ENCODE measurements at places on chromosomes 2 and 18.

GRCh38 chr2:149145314-149146295, 107.1 kb downstream of the LYPD6B start:
- DNase-seq = no peak

DNA sequence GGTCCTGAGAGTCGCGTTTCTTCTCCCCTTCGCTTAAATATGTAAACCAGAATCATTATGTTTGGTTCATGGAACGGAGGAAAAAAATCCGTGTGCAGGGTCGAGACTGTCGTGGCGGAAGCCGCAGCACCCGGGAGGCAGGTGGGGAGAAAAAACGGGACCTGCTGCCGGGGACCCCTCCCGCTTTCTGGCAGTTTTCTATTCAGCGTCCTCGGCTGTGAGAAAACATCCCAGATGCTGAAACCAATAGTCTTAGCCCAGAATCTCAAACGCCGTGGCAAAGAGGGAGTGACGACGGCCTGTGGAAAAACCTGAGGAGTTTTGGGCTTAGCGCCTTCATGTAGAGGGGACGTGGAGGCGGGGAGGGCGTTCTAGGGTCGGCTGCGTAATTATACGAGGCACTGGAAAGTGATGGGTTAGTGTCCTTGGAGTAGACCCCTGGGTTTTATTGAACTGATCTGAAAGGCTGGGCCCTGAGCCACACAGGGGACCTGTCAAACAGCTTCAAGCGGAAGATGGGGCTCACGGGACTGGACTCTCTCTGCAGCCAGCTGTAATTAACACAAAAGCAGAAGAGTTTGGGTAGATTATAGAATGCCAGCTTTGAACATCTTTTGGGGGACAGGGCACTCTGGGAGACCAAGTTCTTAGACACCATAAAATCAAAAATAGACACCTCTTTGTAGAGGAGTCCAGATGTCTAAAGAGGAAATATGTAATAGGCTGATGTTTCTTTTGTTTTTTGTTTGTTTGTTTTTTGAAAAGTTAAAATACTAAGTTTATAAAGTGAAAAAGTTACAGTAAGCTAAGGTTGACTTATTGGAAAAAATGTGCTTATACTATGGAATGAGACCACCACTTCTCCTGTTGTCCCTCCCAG, 834 bp upstream of the BUB1 start:
- DNase-seq = peak; percentile 9

GRCh38 chr2:191756761-191757160, 78.8 kb downstream of the NABP1 start:
- DNase-seq = no peak

GRCh38 chr2:159863526-159864160, 65.6 kb upstream of the CD302 start:
- no peak for DNase-seq

GRCh38 chr18:48297139-48297538, 112.0 kb downstream of the ZBTB7C start:
- DNase-seq = no peak

- DNase-seq = no peak
These were observed 130.6 kb downstream of the ZEB2 start for GRCh38 chr2:144389151-144389929.

DNA sequence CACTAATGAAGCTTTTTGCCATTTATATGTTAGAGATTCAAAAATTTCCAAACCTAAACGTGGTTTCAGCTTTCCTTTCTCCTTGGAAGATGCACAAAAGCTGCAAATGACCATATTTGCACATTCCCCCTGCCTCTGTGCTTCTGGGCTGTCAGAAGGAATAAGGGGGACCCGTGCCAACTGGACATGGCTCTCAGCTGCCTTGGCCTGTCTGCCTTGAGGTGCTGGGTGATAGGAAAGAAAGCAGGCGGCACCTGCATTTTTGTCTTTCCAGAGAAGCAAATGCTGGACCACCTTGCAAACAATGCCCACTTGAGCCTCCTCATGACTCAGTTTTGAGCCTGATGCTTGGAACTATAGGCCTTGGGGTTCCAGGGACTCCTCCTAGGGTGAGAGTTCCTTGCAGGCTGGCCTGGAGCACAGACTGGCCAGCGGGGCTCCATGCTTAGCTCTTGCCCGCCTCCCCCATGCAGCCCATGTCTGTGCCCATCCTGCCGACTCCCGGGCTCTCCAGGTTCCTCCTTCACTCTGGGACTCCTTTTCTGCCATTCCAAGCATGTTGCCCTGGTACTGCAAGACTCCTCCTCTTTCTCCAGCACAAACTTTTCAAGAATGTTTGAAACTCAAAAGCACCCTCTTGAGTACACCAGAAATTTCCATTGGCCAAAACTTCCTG, 109.0 kb upstream of the EPAS1 start:
- no peak for DNase-seq

- no peak for DNase-seq
These were observed 389.1 kb downstream of the NYAP2 start for GRCh38 chr2:225788571-225789094.

GRCh38 chr2:5695654-5696403, 3.6 kb downstream of the SOX11 start:
- DNase-seq = no peak

GRCh38 chr2:130740671-130741070, 11.8 kb downstream of the GPR148 start:
- DNase-seq = no peak

- DNase-seq = no peak
These were observed 86.5 kb downstream of the LIPG start for GRCh38 chr18:49648326-49648725.

DNA sequence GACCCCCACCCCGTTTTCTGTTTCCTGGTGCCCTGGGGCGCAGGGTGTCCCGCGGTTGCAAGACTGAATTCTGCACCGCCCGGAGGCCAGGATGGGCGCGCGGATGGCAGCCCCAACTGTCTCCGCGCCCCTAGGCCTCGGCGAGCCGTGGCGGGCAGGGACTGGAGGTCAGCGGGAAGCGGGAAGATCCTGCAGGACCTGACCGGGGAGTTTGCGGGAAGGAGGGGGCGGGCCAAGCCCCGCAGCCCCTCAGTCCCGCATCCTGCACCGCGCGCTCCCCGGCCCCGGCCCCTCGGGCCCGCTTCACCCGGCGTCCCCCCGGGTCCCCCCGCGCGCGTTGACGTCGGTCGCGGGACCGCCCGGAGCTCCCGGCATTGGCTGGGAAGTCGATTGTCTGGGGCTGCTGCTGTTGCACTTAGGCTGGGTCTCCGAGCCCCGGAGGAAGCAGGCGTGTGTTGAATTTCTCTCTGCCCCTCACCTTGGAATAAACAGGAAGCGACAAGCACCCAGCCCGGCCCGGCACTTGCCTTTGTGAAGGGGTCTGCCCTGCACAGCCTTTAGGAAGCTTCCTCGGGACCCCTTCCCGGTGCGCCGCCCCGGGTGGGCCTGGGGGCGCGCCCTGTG, at the start of gene LDLRAD4:
LDLRAD4 (plus strand) TSS at position 393 of the 624 bp plus-strand sequence.
- DNase-seq = peak; percentile 25

DNA sequence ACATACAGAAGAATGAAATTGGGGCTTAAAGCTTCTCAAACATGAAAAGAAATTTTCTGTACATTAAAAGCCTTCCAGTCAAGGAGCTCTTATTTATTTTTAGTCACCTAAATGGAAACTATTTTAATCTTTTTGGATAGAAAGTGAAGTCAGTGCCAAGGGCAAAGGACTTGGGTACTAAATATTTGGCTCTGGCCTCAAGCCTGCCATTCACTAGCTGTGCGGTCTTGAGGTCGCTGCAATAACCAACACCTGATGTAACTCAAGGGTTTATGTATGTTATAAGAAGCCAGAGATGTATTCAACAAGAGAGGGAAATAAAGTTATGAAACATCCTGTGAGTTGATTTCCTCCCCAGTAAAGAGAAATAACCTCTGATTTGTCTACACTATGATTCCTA, 49.5 kb upstream of the LRATD1 start:
- no peak for DNase-seq

GRCh38 chr2:175575346-175576258, 394.1 kb upstream of the ATP5MC3 start:
- no peak for DNase-seq

GRCh38 chr2:128345436-128346165, 26.9 kb upstream of the HS6ST1 start:
- no peak for DNase-seq

GRCh38 chr2:42614838-42615237, 46.4 kb downstream of the MTA3 start:
- DNase-seq = no peak

DNA sequence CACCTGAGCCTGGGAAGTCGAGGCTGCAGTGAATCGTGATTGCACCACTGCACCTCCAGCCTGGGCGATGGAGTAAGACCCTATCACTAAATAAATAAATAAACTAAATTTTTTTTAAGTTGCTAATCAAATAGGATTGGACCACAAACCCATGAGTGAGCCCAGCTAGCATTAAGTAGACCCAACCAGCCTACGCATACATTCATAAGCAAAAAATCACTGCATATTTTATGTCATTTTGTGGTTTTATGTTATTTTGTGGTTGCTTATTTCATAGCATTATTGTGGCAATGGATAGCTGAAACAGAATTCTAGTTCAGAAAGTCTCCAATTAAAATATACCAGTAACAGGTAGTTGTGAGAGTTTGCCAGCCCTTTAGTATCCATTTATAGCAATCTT, 29.1 kb upstream of the ZC3H15 start:
- DNase-seq = no peak

GRCh38 chr2:64165706-64166105, 21.5 kb upstream of the PELI1 start:
- no peak for DNase-seq

- DNase-seq = no peak
These were observed 181.2 kb upstream of the PXDN start for GRCh38 chr2:1925516-1925915.

DNA sequence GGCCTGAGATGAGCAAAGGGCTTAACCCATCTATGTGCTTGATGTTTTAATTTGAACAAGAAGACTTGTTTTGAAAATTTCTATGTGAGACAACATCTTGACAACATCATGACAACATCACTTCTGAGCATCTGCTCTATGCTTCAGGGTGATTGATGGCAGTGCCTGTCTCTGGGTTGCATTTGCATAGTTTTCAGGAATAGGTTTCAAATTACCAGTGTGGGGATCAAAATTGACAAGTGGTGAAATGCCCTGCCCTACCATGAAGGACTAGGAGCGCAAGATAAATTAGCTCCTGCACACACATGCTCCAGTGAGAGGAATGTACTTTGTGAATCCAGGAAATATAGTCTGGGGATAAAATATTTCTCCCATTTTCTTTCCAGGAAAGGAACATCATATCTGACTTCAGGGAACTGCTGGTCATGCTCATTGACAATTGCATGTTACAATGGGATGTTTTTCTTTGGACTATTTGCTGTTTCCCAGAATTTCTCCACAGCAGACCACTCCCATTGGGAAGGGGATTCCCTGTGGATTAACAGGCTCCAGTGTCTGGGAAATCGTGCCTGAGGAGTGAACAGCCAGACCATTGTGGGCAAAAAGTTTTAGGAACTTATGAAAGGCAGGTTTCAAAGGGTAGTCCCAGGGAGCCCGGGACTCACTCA, 45.3 kb upstream of the IL1R2 start:
- no peak for DNase-seq

GRCh38 chr2:23354554-23354953, 30.4 kb upstream of the KLHL29 start:
- DNase-seq = no peak

DNA sequence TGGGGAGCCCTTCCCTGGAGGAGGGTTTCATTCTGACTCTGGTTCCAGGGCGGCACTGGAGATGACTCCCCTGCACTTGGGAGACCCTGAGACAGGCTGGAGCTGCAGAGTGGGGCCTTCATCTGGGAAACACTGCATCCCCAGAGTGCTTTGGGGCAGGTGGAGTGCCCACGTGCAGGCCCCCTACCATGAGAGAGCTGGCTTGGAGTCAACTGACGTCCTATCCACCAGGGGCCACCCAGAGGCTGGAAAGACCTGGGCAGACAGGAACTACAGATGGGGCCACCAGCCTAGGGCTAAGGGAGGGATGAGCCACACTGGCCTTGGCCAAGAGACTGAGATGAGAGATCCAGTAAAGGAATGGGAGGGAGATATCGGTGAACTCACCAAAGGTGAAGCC, 153.8 kb downstream of the ASB1 start:
- DNase-seq = no peak

DNA sequence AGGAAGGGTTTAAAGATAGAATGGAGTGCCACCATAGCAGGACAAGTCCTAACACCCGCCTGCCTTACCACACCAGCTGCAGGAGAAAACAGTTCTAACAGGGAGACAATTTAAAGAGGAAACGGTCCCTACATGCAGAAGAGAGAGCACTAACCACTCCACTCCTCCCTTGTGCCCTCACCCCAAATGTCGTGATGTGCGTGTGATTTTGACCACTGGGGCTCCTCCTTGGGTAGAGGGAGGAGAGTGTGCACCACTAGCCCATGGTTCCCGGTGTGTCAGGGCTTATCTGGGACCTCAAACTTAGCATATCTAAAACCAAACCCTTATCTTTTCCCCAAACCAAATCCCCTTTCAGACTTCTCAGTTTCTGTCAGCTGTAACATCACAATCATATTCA, 105.5 kb upstream of the CCDC68 start:
- no peak for DNase-seq

DNA sequence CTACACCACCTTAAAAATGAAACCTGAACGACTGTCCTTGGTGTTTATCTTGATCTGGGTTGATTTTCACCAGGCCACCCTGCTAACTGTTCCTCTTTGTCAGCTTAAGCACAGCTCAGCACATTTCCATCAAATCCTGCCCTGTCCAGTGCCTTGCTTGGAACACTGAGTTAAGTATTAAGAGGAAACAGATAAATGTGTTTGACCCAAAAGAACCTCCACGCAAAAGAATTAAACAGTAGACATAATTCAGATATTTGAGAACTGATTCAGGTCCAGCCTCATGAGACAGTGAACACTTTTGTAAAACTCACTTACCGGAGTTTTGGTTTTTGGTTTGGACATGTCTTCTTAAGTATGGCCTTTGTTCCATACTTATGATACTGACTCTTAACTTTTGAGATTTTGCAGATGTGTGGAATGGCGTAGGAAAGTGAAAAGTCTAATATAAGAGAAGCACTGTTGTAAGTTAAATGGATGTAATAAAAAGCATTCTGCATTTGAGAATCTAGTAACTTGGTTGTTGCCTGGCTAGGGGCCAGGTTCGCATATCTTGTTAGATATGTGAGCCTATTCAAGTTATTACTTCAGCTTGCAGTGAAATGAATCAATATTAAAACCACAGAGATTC, 88.9 kb upstream of the SERPINE2 start:
- DNase-seq = no peak

GRCh38 chr2:216739035-216739434, 43.7 kb upstream of the IGFBP5 start:
- no peak for DNase-seq

DNA sequence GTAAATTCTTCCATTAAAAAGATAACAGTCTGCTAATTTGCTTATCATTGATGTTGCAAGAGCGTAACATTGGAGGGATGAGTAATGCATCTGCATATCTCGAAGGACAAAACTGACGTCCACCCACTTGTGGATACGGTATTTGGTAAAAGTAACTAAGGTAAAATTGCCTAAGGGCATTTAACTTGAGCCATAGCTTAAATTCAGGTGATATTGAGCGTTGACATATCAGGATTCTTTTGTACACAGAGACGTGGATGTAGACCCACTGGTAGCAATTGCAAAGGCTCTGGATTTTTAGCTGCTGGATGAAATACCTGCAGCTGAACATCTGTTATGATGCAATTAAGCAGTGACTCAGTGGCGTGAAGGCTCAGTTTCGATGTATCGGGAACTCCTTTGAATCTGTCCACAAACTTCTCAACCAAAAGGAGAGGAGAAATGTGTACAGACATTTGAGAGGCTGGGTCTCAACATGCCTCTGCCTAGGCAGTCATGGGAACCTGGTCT, 119.3 kb downstream of the SPTBN1 start:
- DNase-seq = peak; percentile 35

Data from stimulated activated CD4-positive, alpha-beta T cell treated with anti-CD3 and anti-CD28 coated beads, Interleukin-4, amount 100 ng/mL, for 4 hours (primary cell).